ENCODE measurements at places on chromosomes 1 and 21. TPM values are rescaled to one million over a fixed set of nuclear protein-coding genes. Genes with fewer than 3 reads are reported as not detected.

Gene APCS
- total RNA-seq, result not detected

Gene NBPF11
- total RNA-seq, result 1.7 TPM

Gene FMO2
- not detected for total RNA-seq

Gene CFHR2
- total RNA-seq, result not detected

Gene PFKFB2
- 1.8 TPM for total RNA-seq

Gene LAPTM5
- 55.9 TPM for total RNA-seq

Gene RAB3B
- total RNA-seq, result 2.1 TPM

Gene RNF2
- 12.9 TPM for total RNA-seq

Gene ADCY10
- total RNA-seq, result not detected

Gene PAQR6
- total RNA-seq, result 0.20 TPM

Gene TMEM82
- not detected for total RNA-seq

Gene CYP4Z1
- not detected for total RNA-seq

Gene CD2
- total RNA-seq, result not detected

Gene SDC3
- total RNA-seq, result 11.9 TPM

Gene SPATA45
- total RNA-seq, result not detected

Gene CLCA4
- not detected for total RNA-seq

Gene LCE1D
- total RNA-seq, result not detected

Gene LRRC39
- 0.13 TPM for total RNA-seq

Gene CYP4A11
- total RNA-seq, result not detected

Gene LMX1A
- not detected for total RNA-seq
